Kidney (tissue), 22 donors: ENCODE measurements at places on chromosomes 1 and 21. TPM values are rescaled to one million over a fixed set of nuclear protein-coding genes. Genes with fewer than 3 reads are reported as not detected.

DNA sequence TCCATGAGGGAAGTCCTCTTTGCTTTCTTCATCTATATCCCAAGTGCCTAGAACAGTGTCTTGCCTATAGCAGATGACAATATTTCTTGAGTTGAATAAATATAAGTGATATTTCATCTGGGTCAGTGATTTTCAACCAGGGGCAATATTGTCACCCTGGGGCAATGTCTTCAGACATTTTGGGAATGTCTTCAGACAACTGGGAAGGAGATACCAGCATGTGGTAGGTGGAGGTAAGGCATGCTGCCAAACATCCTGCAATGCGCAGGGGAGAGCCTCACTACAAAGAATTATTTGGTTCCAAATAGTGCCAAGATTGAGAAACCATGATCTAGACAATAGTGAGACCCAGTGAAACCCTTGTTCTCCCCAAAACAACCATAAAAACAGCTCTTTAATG is 54.7 kb downstream of the C1orf94 start:
- H3K4me3 ChIP-seq, result no peak overlapping the region
- no peaks in the 10 kb centered on the region for H3K36me3 ChIP-seq
- no peak for DNase-seq
- no peaks in the 10 kb centered on the region for H3K4me1 ChIP-seq

GRCh38 chr1:3313576-3313950 is 140.9 kb upstream of the ARHGEF16 start:
- H3K36me3 ChIP-seq, result no peaks in the 10 kb centered on the region
- H3K27ac ChIP-seq, result peak overlapping the region; percentile 87
- H3K27me3 ChIP-seq, result peaks cover 20% of the 10 kb centered on the region
- no peak overlapping the region for H3K4me3 ChIP-seq

The IFNLR1 gene
- 4.8 TPM for total RNA-seq

The CNIH3 gene
- 4.3 TPM for total RNA-seq
